ENCODE measurements at places on chromosomes 2 and 18.

DNA sequence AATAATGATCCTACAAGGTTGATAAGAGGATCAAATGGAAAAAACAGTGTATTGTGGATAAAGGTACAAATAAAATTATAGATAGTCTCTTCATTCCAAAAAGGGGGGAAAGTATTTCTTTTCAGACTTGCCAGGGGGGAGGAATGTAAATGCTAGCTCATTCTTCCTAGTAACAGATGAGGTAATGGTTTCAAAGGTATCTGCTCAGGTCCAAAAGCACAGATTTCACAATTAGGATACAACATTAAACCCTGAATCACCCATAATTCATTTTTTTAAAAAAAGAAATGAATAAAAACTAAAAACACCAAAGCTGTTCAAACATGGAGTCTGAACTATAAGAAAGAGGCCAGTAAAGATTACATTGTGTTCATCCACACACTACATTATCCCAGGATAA lies 142.0 kb downstream of the ATAD2B start:
- no peak for DNase-seq

GRCh38 chr2:168641636-168642035 lies 160.8 kb upstream of the NOSTRIN start:
- DNase-seq, result no peak

- DNase-seq, result no peak
These were observed 38.7 kb downstream of the CCDC138 start for GRCh38 chr2:108825254-108825653.

GRCh38 chr2:120253021-120253882 lies 600 bp downstream of the RALB start:
- DNase-seq, result peak; percentile 76

- DNase-seq, result no peak
These were observed 292.2 kb downstream of the KCNS3 start for GRCh38 chr2:18170642-18171041.

DNA sequence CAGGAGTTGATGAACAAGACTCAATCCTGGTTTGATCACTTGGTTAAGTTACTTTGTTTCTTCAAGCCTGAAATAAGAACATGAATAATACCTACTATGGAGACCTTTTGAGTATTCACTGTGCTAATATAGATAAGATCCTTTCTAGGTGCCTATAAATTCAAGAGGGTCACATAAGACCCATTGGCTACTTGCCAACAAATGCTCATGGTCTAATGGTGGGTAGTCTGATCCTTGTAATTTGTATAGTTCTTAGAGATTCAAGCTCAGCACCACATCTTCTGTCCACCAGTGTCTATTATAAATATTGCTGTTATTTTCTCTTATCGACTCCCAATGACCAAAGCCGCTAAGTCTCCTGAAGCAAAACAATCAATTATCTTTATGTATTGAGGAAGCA lies 27.4 kb upstream of the ACSL3 start:
- no peak for DNase-seq

DNA sequence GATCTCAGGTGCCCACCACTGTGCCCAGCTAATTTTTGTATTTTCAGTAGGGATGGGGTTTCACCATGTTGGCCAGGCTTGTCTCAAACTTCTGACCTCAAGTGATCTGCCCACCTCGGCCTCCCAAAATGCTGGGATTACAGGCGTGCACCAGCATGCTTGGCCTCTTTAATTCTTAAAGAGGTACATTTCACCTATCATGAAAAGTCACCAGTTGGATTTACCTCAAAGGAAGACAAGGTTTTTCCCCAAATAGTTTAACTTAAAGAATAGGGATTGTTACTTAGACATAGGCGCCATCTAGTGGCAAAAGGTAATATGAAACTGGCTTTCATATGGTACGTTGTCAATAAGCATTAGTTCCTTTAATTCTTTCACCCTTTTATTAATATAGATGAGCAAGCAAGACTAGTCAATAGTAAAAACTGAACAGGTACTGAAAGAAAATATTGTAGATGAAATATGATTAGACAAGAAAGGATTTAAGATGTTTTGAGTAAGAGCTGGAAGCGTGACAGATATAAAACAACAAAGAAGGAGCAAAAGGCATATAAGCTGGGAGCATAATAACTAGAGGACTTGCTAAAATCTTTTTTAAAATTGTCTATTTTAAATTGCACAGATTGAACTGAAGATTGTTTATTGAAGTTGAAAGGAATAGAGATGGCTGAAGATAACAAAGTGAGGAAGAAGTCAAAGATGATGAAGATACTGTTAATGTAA lies 35.0 kb upstream of the PSMD14 start:
- DNase-seq, result no peak

DNA sequence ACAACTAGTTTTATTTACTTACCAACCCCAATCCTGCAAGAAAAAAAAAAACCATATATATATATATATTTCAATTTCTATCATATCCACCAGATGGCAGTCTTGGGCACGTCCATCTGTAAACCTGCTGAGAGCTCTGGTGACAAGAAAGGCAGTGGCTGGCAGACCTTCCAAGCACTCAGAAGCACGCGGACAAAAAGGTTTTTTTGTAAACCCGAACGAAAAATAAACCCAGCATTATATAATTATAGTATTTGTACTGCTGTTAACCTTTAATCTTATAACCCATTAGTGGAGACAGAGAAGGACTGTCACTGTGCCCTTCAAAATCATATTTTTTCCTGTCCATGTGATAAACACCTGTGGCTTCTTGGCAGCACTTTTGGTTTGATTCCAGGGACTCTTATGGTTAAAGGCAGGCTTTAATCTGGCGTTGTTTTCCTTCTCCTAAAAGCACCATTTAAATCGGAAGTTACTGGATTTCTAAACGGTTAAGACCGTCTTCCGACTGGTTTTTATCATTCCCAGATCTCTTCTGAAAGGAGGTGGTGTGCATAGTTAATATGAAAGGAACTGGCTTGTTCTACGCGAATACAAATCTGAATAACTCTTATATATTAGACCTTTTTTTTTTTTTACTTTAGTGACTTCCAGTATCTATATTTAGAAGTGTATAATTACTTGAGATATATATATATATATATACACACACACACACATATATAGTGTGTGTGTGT lies 31.0 kb upstream of the SLC3A1 start:
- peak; percentile 51 for DNase-seq

DNA sequence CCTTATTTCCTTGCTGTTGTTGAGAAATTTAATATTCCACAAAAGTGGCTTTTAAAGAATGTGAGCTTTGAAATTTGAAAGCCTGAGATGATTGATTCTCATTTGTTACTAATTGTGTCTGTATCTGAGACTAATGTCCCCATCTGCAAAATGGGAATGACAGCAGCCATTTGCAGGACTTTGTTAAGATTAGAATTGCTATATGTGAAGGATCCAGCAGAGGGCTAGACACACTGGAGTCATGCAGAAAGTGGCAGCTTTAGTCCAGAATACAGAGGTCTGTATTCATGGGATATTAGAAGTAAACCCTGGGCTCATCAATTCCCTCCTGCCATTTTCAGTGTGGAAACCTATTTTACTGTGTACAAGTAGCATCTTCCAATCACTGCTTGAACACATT lies 296.5 kb upstream of the GYPC start:
- no peak for DNase-seq

- no peak for DNase-seq
These were observed 132.5 kb upstream of the ID2 start for GRCh38 chr2:8549273-8549922.

DNA sequence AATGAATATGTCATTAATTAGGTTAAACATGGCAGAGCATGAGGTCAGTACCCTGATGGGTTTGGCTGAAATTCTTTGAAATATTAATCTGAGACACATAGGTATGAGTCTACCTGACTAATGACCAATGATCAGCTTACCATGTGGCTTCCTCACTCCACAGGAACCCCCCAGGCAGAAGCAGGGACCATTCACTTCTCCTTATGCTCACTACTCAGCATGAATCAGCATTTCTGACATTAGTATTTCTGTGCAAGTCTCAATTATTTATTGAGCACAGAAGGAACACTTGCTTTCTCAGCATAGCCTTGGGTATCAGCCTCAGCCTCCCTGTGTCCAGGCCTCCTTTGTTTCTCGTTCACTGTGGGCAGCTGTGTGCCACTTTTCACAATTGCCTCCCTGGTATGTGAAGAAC lies 9.3 kb upstream of the KCNE4 start:
- no peak for DNase-seq

Measured in ovary (tissue), 10 donors.